ENCODE measurements at places on chromosomes 7 and 10.

- DNase-seq: no peak
These were observed 23.5 kb downstream of the TMEM229A start for GRCh38 chr7:124009321-124009720.

- DNase-seq: no peak
These were observed 93.4 kb downstream of the SEMA3C start for GRCh38 chr7:80825499-80825898.

- no peak for DNase-seq
These were observed 16.5 kb downstream of the DENND10 start for GRCh38 chr10:119120413-119120867.

GRCh38 chr10:61751599-61751998, 88.9 kb downstream of the CABCOCO1 start:
- DNase-seq: no peak

- DNase-seq: no peak
These were observed 71.9 kb downstream of the JCAD start for GRCh38 chr10:29987471-29987870.

DNA sequence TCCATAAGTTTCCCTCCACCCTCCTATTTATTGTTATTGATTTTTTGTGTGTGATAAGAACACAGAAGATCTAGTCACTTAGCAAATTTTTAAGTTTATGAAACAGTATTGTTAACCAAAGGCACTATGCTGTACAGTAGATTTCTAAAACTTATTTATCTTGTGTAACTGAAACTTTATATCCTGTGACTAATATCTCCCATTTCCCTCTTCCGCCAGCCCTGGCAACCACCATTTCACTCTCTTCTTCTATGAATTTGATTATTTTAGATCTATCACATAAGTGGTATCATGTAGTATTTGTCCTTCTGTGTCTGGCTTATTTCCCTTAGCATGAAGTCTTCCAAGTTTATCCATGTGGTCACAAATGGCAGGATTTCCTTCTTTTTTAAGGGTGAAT, 144.3 kb upstream of the INHBA start:
- DNase-seq: no peak

DNA sequence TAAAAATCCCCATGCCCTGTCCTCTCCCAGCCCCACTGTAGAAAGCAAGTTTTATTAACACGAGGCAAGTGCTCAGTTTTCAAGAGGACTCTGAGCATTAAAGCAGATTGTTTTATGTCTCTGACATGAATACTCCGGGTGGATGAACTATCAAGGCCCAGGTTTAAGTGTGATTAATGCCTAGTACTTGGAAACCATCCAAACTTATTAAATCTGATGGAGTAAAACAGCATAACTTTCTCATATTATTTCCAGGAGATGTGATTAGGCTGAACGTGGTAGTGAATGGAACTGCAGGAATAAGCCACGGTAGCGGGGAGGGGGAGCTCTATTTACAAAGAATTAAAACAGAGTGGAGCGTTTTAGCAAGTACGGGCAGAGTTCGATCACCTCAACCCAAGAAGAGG, 144.2 kb upstream of the RNF32 start:
- DNase-seq: no peak

DNA sequence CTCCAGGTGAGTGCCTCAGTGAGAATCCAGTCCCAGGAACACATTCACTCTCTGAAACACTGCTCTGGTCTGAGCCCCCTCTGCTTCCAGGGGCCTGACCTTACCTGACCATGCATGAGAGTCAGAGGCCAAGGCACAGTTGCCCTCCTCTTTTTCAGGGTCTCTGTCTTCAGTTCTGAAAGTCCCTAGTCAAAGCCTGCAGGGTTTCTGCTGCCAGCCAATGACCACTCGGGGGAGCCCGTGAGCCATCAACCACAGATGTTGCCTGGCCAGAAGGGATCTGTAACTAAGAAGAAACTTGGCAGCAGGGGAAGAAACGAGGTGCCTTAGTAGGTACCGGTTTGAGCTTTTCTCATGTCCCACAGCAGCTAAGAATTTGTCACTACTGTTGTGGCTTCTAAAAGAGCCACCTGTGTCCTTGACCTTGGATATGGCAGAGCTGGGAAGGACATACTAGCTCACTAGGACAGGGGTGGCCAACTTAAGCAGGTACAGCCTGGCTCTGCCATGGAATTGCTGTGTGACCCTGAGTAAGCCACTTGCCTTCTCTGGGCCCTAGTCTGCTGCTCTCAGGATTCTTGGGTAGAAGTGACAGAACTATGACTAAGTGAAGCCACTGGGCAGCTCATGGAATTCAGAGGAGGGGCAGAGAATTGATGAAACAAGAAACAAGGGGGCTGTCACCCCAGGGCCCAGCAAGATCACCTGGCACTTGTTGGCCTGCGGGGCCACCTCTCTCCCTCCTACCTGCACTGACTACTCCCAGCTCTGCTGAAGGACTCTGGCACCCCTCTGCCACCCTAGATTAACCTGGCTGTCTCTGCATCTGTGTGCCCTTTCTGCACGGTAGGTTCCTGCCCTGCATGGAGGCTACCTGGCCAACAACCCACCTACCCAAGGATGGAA, 83.8 kb upstream of the GPR26 start:
- peak; percentile 45 for DNase-seq

DNA sequence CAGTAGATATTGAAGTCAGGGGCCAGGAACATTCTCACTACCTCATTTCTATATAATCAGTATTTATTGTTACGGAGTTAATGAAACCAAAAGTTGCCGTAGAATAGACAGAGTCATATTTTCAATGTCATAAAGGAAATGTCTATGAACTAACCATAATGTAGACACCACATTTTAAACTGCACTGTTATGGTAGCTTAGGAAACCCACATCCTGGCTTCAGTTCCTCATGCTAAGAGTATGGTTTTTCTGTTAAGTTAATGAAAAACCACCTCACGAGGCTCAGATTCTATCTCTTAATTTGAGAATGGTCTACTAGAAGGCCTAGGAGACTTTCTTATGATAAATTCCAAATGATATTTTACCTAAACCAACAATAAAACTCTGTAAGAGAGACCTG, 166.5 kb downstream of the TMEM26 start:
- no peak for DNase-seq

- DNase-seq: no peak
These were observed 9.3 kb upstream of the HUS1 start for GRCh38 chr7:47988496-47989386.

DNA sequence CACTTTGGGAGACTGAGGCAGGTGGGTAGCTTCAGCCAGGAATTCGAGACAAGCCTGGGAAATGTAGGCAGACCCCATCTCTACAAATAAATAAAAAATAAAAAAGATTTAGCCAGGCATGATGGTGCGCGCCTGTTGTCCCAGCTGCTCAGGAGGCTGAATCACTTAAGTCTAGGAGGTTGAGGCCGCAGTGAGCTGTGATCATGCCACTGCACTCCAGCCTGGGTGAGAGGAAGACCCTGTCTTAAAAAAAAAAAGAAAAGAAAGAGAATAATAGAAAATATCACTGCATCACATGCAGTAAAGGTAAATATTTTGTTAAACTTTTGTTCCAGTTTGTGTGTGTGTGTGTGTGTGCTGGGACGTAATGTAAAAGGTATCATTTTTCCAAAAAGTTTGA, 3.0 kb downstream of the STRIP2 start:
- no peak for DNase-seq

DNA sequence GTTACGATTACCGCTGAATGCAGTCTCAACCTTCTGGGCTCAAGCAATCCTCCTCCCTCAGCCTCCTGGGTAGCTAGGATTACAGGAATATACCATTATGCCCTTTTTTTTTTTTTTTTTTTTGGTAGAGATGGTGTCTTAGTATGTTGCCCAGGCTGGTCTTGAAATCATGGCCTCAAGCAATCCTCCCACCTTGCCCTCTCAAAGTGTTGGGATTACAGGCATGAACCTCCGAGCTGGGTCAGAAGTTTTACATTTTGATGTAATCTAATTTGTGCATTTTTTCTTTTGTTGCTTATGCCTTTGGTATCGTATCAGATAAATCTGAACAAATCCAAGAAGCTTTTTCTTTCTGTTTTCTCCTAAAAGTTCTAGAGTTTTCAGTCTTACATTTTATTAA, 87.4 kb downstream of the EPC1 start:
- no peak for DNase-seq

GRCh38 chr7:114791771-114792170, 130.1 kb upstream of the MDFIC start:
- DNase-seq: no peak

DNA sequence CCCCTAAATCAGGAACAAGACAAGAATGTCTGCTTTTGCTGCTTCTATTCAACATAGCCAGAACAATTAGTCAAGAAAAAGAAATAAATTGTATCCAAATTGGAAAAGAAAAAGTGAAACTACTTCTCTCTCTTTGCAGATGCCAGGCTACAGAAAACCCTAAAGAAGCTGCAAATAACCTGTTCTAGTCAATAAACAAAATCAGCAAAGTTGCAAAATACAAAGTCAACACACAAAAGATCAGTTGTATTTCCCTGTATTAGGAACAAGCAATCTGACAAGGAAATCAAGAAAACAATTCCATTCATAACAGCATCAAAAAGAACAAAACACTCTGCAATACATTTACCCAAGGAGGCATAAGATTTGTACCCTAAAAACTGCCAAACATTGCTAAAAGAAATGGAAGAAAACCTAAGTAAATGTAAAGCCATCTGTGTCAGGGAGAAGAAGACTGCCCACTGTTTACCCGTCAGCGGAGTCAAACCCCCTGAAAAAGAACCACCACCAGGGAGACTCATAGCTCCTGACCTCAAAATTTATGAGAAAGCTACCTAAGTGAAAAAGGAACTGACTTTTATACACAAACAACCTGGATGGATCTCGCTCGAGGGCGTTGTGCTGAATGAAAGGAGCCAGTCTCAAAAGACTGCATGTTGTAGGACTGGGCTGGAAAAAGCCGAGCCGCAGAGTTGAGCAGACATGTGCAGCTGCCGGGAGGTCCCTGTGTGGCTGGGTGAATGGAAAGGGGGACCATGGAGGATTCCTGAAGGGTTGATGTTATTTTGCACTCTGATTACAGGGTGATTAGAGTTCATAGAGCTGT, 263.1 kb downstream of the MAD1L1 start:
- no peak for DNase-seq

DNA sequence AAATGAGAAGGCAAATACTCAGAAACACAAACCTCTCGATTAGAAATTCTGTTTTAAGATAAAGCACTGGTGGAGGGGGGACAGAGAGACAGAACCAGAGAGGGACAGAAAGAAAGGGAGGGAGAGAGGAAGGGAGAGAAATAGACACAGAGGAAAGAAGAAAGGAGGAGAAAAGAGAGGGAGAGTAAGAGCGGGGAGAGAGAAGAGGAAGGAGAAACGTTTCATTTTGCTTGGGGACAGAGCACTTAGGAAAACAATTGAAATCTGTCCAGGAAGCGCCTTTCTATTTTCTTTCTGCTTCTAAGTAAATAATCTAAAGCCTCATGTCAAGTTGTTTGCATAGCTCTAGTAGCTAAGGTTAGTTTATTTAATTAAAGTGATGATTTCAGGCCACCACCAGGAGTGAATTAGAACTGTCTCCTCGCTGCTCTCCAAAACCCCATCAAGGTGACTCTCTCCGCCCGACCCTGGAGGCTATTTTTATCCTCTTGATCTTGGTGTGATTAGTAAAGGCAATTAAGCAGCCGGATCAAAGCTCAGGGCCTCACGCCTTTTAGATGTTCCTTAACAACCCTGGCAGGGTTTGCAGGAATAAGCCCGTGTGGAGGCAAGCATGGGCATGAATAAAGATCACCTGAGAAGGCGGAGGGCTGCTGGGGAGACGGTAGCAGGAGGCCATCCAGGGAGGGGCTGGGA, 73.4 kb upstream of the INSIG1 start:
- no peak for DNase-seq

- DNase-seq: no peak
These were observed 50.6 kb upstream of the STEAP1B start for GRCh38 chr7:22550514-22551030.

DNA sequence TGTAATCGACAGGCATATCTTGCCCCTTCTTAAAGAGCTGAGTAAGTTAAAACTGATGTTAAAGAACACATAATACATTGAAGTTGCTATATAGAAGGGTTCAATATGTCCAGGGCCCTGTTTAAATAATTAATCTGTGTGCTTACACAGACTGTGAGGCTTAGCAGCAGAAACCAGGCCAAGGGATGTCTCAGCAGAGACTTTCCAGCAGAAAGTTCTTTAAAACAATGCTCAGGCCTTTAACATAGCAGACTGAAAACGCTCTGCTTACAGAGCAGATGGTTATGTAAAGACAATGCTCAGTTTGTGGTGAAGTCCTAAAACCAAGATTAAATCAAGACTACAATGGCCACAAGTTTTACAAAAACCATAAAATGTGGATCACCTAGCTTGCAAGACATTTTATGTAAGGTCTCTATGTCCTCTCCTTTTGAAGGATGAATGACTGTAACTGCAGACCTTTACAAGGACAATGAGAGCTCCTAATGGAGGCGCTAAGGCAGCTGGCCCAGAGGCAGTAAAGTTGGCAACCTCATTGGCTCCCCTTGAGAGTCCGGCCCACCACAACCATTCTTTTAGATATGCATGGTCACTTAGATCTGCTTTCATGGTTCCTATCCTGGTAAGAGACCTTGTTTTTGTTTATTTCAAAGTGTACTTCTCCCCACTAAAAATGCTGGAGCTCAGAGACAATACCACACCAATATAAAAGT, 56.3 kb downstream of the FZD1 start:
- DNase-seq: no peak

DNA sequence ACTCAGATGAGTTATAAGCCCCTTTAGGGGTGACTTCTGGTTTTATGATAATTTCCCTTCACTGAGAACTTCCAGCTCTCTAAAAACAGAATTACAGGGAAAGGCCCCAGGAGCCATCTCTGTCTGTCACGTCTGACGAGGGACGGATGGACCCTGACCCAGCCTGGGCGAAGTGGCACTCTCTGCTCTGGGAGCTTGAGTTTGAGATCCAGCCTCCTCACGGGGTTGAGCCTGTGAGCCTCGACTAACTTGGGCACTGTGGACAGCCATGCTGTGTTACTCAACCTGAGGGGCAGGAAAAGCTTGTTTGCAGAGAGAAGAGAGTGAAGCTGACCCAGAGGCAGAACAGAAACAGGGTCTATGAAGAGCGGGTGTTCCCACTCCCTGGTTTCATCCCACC, 54.6 kb upstream of the MNX1 start:
- DNase-seq: no peak

DNA sequence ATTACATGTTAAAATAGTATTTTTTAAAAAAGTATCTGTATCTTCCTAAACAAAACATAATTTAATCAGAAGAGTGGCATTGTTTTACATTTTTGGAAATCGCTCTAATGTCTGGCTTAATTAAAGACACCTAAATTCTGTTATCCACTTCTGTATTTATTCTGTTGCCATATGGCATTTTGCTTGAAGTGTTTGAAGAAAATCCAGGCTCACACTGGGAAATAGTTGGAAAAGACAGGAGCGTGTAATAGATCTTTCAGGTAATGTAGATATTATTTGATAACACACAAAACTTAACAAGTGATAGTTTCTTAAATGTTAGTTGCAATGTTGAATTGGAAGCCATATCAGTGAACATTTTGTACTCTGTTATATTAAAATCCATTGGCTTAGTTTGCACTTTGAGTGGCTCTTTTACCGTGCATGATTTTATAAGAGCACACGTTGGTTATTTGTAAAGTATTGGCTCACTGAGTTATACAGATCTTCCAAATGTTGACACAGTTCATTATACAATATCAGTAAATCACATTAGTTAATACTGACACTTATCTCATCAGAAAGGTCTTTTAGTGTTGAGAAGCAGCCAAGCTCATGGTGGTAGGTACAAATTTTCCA, 128.4 kb upstream of the NPVF start:
- no peak for DNase-seq

GRCh38 chr7:118971706-118972105, 747.2 kb downstream of the ANKRD7 start:
- no peak for DNase-seq
